ENCODE measurements at places on chromosomes 5 and 9.

GRCh38 chr5:163825661-163826060, 320.2 kb downstream of the MAT2B start:
- no peak for DNase-seq

DNA sequence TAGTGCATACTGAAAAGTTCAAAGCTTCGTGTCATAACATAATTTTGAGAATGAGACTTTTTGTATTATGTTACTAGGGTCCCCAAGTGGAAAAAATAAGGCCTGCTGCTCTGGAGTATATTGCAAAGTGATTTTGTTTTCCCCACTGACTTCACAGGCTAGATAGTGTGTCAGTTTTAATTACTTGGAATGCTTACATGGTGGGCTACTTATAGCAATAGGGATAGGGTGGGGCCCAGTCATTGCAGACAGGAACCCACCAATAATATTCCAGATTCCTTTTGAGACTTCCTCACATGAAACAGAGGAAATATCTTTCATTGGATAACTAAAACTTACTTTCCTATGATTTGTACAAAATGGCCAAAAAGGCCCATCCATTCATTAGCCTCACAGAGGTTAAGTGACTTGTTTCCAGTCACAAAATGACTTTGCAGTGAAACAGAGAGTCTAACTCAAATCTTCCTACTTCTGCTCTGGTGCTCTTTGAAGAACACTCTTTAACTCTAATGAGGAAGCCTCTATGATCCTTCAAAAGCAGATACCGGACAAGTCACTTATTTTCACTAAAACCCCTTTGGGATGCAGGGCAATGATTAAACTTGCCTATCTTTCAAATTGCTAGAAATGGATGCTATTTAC, 16.2 kb upstream of the MEF2C start:
- DNase-seq, result no peak

DNA sequence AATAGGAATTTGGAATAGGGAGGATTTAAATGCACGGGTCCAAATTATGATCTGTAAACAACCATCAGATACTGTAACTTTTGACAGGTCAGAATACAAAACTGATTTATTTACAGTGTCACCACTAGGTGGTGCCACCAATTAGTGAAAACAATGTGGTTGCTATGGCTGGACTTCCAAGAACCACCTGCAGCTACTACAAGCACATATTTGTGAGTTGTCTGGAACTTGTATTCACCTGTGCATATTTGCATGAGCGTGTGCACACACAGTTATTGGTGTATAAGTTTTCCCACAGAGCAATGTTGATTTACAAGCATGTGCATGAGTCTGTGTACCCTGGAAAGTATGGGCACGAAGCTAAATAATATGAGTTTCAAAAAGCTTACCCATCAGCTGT, 3.0 kb upstream of the HRCT1 start:
- DNase-seq, result no peak

GRCh38 chr9:133589454-133590227, 19.5 kb downstream of the FAM163B start:
- DNase-seq, result no peak

GRCh38 chr5:136212252-136212721, 19.3 kb upstream of the SMIM32 start:
- no peak for DNase-seq

DNA sequence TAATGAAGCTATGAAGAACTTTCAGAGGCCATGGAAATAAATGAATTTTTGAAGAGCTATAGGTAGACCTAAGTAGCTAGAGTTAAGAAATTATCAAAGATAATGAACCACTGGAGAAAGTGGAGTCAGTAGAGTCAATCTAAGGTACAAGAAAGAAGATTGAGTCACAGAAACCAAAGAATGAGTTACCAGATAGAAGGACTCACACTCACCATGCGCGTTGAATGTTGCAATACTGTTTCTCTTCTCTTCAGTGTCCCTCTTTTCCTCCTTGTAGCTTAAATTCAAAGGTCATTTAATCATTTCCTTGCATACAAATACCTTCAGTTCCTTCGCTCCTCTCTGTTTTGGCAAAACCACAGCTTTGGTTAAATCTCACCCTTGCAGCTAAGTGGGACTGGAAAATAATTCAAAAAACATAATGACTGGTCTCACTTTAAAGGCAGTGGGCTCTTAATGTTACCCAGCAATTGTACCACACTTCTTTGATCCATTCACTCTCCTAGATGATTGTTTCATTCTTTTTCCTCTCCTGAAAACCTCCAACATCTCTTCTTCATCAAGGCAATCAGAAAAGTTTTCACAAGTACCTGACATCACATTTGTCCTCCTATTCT, 58.3 kb downstream of the NIPBL start:
- no peak for DNase-seq

- no peak for DNase-seq
These were observed 29.7 kb downstream of the SH3GLB2 start for GRCh38 chr9:128998462-128998861.

DNA sequence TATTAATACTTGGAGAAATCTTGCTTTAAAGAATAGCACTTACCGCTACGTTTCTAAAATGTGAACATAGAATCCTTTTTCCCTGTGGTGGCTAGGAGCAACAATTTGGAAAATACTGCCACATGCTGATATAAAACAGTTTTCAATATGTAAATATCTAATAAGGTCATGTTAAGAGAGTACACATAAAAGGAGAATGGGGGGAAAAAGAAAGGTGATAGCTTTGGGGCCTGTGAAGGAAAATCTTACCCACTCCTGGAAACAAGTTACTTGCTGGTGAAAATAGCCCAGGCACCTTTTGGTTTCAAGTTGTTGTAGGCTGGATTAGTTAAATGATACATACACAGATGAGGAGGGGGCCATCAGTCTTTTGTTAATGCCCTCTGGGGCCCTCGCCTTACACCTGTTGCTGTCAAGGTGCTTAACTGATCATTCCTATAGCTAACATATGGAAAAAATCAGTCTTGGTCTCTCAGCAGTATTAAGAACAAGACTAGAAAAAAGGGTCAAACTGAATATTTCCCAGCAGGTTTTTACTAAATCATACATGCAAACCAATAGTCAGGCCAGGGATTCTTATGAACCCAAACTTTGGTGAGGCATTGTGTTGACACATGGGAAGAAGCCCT, 24.1 kb downstream of the FYB1 start:
- DNase-seq, result no peak
